ENCODE measurements at places on chromosomes 6 and 20. TPM values are rescaled to one million over a fixed set of nuclear protein-coding genes. Genes with fewer than 3 reads are reported as not detected.

GRCh38 chr6:170522565-170523183, 30.4 kb downstream of the PSMB1 start:
- peak; percentile 33 for DNase-seq

DNA sequence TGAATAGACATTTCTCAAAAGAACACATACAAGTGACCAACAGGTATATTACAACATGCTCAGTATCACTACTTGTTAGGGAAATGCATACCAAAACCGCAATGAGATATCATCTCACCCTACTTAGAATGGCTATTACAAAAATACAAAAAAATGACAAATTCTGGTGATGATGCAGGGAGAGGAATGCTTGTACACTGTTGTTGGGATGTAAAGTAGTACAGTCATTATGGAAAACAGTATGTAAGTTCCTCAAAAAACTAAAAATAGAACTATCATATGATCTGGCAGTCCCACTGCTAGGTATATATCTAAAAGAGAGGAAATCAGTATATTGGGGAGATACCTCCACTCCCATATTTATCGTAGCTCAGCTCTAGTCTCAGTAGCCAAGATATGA, 10.9 kb upstream of the SLC17A5 start:
- DNase-seq = no peak

GRCh38 chr6:26375270-26375669, 7.6 kb upstream of the BTN2A2 start:
- no peak for DNase-seq

Gene BPIFB4
- not detected for total RNA-seq

Gene GINS1
- total RNA-seq = 14.8 TPM

DNA sequence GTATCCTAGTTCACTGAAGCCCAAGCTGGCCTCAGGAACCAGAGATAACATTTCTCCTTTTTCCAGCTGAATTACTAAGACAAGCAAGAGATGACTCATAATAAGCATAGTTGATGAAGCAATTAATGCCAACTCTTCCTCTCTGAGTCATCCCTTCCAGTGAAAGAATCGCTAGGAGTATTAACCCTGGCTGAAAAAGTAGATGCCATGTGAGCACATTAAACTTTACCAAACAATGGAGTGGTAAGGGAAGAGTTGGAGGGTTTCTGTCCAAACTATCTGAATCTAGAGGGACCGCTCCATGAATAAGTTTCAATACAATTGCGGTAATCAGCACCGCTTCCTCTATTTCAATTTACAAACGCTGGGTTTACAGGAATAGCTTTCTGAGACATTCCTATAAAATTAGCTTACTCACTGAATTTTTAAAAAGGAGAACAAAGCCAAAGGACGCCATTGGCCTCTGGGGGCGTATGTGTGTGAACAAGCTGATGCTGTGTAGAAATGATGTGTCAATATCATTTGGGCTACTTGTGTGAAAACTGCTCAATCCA, 48.3 kb downstream of the ATXN1 start:
- peak; percentile 84 for DNase-seq

Data from SK-MEL-5 (cell line).